NCI-H345 (cell line): ENCODE measurements at places on chromosomes 5 and 9.

GRCh38 chr5:94908889-94909480 is 290.5 kb downstream of the SLF1 start:
- peak; percentile 45 for DNase-seq

DNA sequence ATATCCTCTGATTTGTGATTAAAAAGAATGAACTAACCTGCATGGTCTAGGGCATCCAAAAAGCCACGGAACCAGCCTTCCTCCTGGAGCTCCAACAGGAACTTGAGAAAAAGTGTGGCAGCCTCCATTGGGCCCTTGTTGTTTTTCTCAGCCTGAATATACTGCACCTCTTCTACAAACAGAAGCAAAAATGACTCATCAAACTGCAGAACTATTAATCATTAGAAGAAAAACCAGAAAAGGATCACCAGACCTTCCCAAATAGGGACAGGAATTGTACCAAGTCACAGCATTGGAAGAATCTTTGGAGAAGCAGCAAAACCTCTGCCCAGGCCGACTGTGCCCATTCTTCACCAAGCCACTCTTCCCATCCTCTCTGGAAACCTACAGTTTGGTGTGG is 25.2 kb downstream of the RIGI start:
- DNase-seq: no peak

DNA sequence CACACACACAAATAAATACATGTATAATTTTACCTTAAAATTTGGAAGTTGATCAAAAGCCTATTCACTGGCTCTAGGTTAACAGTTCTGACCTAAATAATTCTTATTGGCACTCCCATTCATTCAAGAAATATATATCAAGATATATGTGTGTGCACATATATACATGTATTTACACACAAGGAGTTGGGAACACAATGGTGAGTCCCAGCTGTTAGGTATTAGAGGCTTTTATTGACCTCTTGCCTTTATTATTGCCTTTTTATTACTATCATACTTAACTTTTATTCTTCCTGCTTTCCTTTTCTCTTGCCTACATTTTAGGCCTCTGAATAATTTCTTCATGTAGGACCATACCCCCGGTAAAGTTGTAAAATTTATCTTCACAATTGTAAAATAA is 25.0 kb downstream of the CCDC152 start:
- DNase-seq: no peak

DNA sequence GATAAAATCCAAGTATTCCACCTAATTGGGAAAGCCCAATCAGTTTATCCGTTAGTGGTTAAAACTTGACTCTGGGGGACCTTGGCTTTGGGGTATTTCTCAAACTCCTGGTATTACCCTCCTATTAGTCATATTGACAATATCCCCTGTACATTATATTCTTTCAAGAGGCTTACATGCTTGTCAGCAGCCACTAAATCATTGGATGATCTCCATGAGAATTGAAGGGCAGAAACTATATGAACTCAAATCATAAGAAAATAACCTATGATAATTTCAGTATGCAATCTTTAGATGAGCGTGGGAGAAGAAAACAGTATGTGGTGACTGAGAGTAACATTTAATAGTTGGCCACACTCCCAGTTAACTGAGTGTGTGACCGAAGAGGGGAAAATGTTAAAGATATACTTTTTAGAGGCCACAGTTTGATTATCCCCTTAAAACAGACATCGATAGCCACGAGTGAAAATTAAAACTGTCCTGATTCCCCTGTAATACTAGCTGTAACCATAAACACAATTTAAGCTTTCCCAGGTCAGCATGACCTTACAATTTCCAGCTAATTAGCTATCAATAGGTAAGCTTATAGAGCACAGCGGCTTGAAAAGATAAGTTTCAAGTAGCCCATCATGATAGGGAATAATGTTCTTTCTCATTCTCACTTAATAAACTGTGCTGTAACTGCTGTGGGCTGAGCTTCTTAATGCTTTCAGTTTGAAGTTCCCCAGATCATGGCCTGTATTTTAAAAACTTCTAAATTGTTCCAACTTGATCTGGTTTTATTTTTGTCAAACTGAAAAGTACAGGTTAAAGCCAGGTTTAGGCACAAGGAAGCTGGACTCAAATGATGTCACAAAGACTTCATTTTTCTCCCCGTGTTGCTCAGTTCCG is 58.6 kb downstream of the PUM3 start:
- no peak for DNase-seq

DNA sequence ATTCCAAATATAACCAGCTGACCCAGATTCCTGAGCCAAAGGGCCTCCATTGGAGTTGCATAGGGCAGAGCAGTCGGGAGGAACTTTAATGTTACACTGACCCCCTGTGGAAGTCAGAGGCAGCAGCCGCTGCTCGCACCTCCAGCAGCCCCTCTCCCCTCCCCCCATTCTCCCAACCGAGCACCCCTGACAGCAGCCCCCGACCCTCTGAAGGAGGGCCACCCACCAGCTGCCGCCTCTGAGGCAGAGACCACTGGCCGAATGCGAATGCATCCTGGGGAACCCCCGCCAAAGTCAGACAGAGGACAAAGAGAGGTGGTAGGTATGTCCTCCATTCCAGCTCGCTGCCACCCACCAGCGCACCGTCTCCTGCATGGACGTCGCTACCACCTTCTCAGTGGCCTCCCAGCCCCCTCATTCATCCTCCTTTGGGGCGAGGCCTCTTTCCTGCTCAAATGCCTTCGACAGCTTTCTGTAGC is 231.0 kb downstream of the CDK5RAP2 start:
- peak; percentile 62 for DNase-seq

DNA sequence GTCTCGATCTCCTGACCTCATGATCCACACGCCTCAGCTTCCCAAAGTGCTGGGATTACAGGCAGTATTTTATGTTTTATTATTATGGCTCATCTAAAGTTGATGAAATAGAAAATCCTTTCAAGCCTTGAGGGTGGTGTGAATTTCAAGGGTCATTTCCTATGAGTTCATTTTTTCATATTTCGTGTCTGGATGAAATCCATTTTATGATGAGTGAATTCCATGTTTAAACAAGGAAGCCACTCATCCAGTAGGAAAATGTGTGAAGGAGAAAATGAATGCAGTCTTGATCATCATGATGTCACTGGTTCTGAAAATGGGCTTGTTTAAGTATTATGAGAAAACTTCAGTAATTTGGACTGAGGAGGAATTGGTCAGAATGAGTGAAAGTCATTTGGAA is 74.6 kb upstream of the ZSWIM6 start:
- DNase-seq: no peak

DNA sequence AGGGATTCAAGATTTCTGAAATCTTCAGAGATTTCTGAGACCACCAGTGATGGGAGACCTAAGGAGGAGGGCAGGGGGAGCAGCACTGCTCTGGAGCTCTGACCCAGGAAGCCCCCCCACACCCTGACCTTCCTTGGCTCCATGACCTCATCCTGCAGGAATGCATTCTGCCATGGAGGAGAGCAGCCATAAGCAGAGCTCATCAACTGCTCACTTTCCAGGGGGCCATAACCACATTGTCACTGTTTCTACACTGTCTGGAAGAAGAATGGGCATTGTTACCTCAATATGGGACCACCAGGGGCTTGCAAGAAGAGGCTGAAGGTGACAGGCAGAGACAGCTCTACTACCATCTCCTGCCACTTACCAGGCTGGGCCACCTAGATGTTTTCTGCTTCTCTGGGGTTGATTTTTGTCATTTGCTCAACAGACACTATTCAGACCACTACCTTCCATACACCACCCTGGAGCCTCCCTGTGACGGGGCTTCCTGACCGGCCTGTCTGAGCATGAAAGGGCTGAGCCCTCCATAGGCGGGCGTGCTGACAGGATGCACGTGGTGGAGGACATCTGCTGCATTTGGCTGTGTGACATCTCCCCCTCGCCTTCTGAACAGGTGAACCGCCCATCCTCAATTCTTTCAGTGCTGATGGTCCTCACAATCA is 2.3 kb upstream of the TSC1 start:
- DNase-seq: no peak

- no peak for DNase-seq
Observed at GRCh38 chr5:125140220-125140619, 393.8 kb upstream of the ZNF608 start.

GRCh38 chr5:50299896-50300295 is 141.2 kb downstream of the EMB start:
- DNase-seq: no peak

GRCh38 chr5:96816991-96817390 is 9.2 kb upstream of the ERAP1 start:
- no peak for DNase-seq

GRCh38 chr5:83472508-83473345 is 1.2 kb downstream of the VCAN start:
- DNase-seq: peak; percentile 50

- DNase-seq: no peak
Observed at GRCh38 chr9:4886698-4887097, 94.0 kb downstream of the RCL1 start.

DNA sequence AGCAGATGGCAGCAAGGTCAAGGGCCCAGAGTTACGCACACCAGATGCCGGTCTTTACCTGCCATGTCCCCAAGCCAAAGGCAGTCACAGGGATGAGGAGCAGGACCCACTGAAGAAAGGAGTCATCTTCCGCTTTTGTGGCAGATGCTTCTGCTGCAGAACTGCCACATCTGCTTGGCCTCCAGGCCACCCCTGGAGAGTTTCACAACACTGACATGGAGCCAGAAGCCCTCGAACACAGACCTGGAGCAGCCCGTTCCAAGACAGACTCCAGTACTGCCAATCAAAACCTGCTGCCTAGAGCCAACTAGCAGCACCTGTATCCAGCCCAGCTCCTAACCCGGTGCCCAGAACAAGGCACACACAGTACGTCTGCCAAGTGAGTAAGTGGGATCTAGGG is 1.5 kb downstream of the SURF1 start:
- no peak for DNase-seq

GRCh38 chr9:76022317-76022716 is 131.8 kb downstream of the PCSK5 start:
- no peak for DNase-seq

GRCh38 chr5:73297430-73297829 is 124.4 kb downstream of the TMEM174 start:
- no peak for DNase-seq

- DNase-seq: no peak
Observed at GRCh38 chr5:31225118-31225517, 31.6 kb downstream of the CDH6 start.

DNA sequence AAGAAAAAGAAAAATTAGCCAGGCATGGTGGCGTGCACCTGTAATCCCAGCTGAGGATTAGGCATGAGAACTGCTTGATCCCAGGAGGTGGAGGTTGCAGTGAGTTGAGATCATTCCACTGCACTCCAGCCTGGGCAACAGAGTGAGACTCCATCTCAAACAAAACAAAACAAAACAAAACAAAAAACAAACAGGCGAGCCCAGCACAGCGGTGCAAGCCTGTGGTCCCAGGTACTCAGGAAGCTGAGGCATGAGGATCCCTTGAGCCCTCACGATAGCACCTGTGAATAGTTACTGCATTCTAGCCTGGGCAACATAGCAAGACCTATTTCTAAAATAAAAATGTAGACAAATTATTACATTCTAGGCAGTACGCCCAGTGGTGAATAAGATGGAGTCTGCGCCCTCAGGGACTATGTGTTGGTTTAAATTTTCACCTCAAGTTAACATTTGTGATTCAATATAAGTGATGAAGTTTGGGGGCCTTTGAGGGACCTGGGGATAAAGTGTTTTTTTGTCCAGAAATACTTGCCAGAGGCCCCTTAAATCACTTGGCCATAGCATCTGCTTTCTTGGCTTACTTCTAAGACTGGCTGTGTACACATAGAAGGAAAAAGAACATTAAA is 3.4 kb upstream of the GAPVD1 start:
- no peak for DNase-seq

- DNase-seq: no peak
Observed at GRCh38 chr5:173857234-173857633, 30.9 kb upstream of the CPEB4 start.

- DNase-seq: no peak
Observed at GRCh38 chr9:3045153-3045552, 201.3 kb upstream of the PUM3 start.

DNA sequence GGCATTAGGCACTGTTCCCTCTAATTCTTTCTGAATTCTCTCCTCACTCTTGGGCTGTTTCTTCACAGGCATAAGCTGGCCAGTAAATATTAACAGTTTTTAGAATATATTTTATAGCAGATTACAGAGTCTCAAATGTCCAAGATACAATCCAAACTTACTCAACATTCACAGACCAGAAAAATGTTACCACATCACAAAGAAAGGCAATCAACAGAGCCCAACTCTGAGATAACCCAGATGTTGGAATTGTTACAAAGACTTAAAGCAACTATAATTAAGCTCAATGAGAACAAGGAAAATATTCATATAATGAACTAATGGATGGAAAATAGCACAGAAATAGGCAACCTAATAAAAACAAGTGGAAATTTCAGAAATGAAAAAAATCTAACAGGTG is 401.1 kb upstream of the RGMB start:
- DNase-seq: no peak

- DNase-seq: no peak
Observed at GRCh38 chr5:172428224-172429166, 25.8 kb downstream of the SH3PXD2B start.

GRCh38 chr9:19479874-19480273 is 71.1 kb downstream of the ACER2 start:
- peak; percentile 23 for DNase-seq

DNA sequence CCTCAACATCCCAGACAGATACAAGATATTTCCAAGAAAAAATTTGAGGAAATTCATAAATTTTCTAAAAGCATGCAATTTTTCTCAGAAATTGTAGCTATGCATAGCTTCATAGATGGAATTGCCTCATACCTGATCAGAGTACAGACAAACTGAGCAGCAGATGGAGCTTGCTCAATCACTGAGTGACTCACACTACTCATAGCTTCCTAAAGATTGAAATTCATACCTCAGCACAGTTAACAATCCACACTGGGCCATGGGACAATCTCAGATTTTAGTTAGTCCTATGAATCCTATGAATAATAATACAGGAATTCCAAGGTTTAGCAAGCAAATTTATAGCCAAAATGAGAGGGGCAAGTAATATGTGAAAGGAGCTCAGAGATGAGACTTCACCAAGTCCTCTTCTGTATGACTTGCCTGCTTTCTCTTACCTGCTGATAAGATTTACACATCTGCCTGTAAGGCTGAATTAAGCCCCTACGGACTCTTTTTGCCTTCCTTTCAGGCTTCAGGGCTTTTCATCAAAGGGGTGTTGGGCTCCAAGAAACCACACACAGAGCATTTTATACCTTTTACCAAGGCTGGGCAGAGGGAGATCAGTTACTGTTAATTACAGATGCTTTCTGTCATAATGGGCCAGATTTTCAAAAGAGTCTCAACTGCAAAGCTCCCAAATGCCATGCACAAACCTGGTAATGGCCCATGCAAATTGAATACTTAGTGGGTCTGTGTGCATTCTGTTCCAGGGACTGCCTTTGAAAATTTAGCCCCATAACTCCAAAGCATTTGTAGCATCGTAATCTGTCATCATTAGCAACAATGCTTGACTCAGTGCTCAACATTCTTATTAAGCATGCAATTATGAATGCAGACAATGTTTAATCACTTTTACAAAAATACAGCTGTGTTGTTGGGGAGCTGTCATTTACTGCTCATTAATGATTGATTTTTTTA is 439.3 kb downstream of the DTWD2 start:
- no peak for DNase-seq
